ENCODE measurements at places on chromosomes 2 and 18. TPM values are rescaled to one million over a fixed set of nuclear protein-coding genes. Genes with fewer than 3 reads are reported as not detected.

- no peak for DNase-seq
Measured at GRCh38 chr2:217818293-217818850, 184.4 kb downstream of the TNS1 start.

Gene RBKS
- 2.9 TPM for polyA plus RNA-seq

DNA sequence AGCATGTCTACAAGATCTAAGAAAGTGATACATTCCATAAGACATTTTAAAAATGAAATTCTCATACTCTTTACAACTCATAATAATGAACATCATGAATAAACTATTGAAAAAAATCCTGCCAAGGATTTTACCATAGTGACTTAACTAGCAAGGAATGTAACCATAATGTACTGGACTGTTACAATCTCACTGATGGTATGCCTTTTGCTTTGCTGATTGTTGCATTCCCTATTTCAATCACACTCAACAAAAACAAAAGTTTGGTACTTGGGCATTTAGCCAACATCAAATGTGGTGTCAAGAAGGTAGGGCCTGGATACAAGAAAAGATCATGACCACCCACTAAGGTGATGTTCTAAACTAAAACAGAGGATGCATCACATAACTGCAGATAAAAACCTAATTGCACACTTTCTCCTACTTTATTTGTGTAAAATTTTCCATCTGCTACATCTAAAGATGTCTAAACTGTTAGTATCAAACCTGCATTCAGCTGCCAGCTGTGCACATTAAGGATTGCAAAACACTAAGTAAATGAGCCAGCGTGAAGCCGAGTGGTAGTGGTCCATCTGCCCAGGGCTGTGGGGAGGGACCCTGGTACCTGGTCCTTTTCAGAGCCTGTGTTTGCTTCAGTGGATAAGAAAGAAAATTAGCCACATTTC lies 564.4 kb downstream of the ZEB2 start:
- DNase-seq, result no peak

DNA sequence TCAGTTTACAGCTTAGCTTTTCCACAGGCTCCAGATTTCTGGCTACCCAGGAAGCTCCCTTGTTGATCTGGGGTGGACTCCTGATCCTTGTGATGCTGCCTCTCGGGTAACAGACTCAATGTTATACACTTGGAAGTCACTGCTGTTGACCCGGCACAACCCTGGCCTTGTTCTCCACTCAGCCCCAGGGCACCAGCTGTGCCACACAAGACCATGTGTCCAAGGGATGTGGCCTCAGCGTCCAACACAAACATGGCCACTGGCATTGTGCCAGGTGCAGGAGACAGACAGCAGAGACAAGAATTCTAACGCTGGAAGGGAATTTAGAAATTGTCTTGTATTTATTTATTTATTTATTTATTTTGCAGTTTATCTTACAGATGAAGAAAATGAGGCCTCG lies 39.0 kb upstream of the PPP4R1 start:
- DNase-seq, result no peak

Gene AQP4
- polyA plus RNA-seq, result not detected

Gene AMER3
- polyA plus RNA-seq, result not detected

Gene C1GALT1C1L
- polyA plus RNA-seq, result not detected

- no peak for DNase-seq
Measured at GRCh38 chr2:188824125-188824524, 150.0 kb upstream of the COL3A1 start.

- peak; percentile 34 for DNase-seq
Measured at GRCh38 chr2:191148281-191148680, 2.5 kb downstream of the STAT4 start.

Gene FASTKD2
- 19.4 TPM for polyA plus RNA-seq
